ENCODE measurements at places on chromosomes 12 and 14.

DNA sequence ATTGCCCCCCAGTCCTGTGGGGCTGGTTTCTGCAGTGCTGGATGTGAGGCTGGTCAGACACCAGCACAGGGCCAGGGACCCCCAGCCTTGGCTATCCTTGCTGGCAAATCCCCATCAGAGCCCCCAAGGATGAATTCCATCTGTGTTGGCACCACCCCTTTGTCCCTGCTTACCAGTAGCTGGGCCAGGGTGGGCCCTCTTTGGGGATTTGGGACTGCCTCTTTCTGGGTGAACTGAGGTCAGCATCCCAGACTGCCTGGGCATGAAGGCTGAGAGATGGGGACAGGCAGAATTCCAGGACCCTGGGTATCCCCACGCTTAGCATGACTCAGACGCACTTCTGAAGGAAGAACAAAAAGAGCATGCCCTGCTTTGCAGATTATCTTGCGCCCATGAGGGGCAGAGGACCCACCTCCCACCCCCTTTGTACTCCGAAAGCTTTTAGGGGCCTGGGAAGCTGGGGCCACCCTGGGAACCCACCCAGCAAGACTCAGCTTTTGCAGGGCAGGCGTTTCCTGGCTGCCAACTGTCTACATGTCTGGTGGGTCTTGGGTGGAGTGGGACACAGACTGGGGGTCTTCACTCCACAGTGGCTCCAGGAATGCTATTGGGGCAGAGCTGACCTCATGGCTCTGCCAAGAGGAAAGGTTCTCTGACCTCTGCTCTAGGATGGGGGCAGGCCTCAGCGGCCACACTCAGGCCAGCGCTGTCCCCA lies 26.8 kb downstream of the RFLNA start:
- DNase-seq: no peak

DNA sequence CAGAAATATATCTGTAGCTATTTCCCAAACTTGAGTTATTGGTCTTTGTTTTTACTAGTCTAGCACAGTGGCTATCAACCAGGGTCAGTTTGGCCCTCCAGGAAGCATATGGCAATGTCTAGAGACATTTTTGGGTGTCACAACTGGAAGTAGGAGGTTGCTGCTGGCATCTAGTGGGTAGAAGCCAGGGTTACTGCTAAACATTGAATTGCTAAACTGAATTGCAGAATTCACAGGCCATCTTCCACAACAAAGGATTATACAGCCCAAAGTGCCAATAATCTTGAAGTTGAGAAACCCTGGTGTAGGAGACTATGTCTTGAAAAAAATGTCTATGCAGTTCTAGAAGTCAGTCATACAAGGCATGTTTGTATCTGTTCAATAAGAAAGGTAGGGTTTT lies 27.7 kb downstream of the ARHGAP5 start:
- DNase-seq: no peak

- DNase-seq: peak; percentile 85
Observed at GRCh38 chr14:39175445-39176262, 600 bp downstream of the PNN start.

DNA sequence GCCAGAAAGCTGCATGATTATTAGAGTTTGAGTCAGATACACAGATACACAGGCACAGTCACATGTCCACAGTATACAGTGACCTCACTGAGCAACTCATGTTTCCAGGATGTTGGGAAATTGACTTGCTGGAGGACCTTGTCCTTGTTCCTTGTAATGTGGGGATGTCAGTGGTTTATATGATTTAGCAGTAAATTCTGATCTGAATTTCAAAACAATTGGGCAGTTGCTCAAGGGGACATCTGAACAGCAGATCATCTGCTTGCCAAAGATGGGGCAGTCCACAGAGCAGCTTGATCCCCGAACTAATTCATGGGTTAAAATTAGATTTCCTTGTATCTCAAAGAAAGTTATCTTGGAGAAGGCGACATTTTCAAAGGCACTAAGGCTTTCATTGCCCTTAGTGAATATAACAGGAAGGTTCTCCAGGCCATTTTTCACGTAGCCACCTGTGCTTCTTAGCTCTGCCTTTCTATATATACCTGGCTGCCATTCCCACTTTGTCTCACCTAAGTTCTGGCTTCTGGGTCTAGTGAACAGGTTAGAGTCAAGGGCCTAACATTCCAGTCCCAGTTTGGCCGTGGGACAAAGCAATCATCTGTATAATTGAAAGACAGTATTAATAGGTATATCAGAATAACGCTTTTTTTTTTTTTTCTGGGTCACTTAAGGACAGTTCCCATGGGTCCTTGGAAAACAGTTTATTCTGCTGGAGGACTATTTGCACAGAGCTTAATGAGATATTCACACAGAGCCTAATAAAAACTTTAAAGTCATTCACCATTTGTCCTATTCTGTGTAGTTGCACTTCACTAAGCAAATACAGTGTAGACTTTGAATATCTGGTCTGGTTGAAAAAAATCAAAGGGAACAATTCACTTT lies 64.9 kb upstream of the STRN3 start:
- DNase-seq: no peak

DNA sequence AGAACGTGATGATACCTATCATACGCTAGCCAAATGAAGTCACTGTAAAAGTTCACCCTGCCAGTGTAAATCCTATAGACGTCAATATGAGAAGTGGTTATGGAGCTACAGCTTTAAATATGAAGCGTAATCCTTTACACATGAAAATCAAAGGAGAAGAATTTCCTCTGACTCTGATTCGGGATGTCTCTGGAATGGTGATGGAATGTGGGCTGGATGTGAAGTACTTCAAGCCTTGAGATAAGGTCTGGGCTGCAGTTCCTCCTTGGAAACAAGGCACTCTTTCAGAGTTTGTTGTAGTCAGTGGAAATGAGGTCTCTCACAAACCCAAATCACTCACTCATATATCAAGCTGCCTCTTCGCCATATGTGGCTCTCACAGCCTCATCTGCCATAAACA lies 53.1 kb upstream of the NAP1L1 start:
- DNase-seq: no peak

- no peak for DNase-seq
Observed at GRCh38 chr12:106091446-106091820, 47.3 kb downstream of the NUAK1 start.
